ENCODE measurements at places on chromosomes 4 and X. TPM values are rescaled to one million over a fixed set of nuclear protein-coding genes. Genes with fewer than 3 reads are reported as not detected.

Gene HERC3
- 9.2 TPM for total RNA-seq

Gene STPG2
- total RNA-seq: 0.52 TPM

Gene EDA
- total RNA-seq: 0.96 TPM

Gene PROM1
- total RNA-seq: not detected

Gene HHIP
- total RNA-seq: 0.24 TPM

Gene USP11
- 43.3 TPM for total RNA-seq

Gene UCP1
- not detected for total RNA-seq

Gene CFAP99
- total RNA-seq: not detected

Gene MAGEB2
- total RNA-seq: not detected

Gene SEPSECS
- 4.5 TPM for total RNA-seq

Gene CXCL1
- 534 TPM for total RNA-seq

Gene SCML2
- 0.88 TPM for total RNA-seq

Gene RNF128
- total RNA-seq: 1.6 TPM

Gene HOPX
- 2.2 TPM for total RNA-seq
